ENCODE measurements at places on chromosomes 12 and 14.
A peak's percentile ranks its signal among the peaks of the same experiment; 100 is the strongest.

DNA sequence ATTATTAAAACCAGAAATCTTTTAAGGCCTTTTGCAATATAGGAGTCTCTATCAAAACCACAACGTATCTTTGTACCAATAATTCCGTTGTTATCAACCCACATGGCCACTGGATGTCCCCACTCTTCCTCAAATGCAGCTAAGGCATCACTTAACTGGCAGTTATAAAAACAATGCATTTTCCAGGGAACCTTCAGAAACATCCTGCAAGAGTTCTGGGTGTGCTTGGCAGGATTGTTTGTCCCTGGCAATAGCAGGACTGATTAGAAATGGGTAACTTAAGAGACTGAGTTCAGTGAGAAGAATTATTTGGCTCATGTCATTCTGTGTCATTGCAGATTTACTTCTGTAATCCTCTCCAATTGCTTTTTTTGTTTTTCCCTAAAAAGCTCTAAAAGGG is 112.0 kb downstream of the SLC15A5 start:
- DNase-seq, result no peak

- DNase-seq, result no peak
Measured at GRCh38 chr14:30874120-30874998, at the start of gene COCH. Gene COCH (plus strand): TSS chr14:30874559. CDS start chr14:30874939, 380 bp downstream.

GRCh38 chr14:20690848-20691640 is 2.5 kb downstream of the ANG start:
- DNase-seq, result peak; percentile 20

GRCh38 chr14:87952307-87953094 is 40.5 kb downstream of the GALC start:
- no peak for DNase-seq

- DNase-seq, result no peak
Measured at GRCh38 chr12:106345746-106346145, 11.8 kb upstream of the POLR3B start.

- DNase-seq, result no peak
Measured at GRCh38 chr12:3256103-3256631, 179.0 kb downstream of the TSPAN9 start.

DNA sequence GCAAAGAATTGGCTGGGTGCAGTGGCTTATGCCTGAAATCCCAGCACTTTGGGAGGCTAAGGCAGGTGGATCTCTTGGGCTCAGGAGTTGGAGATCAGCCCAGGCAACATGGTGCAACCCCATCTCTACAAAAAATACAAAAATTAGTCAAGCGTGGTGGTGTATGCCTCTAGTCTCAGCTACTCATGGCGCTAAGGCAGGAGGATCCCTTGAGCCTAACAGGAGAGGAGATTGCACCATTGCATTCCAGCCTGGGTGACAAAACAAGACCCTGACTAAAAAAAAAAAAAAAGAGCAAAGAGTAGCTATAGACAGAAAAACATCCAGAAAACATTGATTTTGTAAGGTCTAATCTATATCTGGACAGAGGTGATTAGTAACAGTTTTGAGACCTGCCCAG is 25.0 kb downstream of the KIF21A start:
- DNase-seq, result no peak

GRCh38 chr12:50296554-50296953 is 13.2 kb upstream of the LIMA1 start:
- DNase-seq, result no peak

DNA sequence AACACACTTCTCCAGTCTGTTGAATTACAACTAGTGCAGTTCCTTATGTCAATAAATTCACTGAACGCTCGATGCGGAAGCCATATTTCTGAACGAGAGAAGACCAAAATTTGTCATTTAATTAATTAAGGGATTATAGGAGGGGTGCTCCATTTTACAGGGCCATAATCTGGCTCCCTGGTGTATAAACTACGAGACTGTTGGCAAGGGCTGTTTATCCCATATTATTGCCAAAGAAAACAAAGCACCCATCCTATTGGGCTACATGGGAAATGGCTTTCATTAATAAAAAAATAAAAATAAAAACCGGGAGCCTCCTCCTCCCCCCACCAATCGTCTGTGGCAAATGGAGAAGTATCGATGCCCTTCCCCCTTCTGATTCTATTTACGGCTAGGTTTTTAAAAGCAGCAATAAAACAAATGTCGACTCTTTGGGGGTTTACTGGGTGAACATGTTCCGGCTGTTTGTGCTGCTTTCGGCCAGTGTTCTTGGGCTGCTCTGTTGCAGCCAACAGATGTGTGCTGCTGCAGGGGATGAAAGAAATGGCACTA is 24.8 kb downstream of the ATF7 start:
- no peak for DNase-seq

DNA sequence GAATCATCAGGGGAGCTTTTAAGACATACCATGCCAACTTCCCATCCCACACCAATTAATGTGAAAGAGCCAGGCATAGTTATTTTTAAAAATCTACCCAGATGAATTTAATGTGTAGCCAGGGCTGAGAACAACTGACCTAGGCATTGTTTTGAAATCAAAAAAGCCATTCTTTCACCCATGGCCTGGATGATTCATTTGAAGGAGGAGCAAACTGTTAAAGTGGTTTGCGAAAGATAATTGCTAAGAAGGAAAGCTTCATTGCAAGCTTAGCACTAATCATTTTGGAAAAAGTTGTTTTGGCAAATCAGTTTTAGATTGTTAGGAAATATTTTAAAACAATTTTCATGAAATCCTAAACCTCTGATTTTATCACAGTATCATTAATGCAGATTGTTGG is 2.1 kb upstream of the GTSF1 start:
- DNase-seq, result no peak

DNA sequence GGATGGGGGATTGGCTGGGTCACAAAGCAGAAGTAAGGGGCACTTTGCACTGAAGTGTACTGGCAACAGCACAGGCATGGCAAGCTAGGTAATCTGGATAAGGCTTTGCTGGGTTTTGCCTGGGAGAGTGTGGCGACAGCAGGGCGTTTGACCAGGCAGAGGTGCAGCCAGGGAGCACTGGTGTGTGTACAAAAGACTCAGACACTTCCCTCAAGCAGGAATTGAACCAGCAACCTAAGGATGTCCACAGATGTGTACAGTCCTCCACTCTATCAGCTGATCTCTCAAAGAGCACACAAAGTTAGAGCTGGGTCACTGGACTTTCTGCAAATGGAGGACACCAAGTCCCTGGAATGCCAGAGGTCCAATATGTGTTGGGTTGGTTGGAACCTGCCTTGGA is 15.4 kb upstream of the RNASE4 start:
- DNase-seq, result no peak

GRCh38 chr14:64891839-64892375 is 12.2 kb upstream of the SPTB start:
- no peak for DNase-seq

- DNase-seq, result no peak
Measured at GRCh38 chr12:94175763-94176668, 27.6 kb downstream of the PLXNC1 start.

DNA sequence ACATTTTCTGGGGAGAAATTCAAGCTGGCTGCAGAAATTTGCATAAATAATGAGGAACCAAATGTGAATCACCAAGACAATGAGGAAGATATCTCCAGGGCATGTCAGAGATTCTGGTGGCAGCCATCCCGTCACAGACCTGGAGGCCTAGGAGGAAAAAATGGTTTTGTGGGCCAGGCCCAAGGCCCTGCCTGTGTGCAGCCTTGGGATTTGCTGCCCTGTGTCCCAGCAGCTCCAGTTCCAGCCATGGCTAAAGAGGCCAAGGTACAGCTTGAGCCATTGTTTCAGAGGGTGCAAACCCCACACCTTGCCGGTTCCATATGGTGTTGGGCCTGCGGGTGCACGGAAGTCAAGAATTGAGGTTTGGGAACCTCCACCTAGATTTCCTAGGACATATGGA is 147.5 kb downstream of the ADCK1 start:
- DNase-seq, result no peak

- no peak for DNase-seq
Measured at GRCh38 chr12:57452937-57453509, 2.1 kb upstream of the INHBE start.

- no peak for DNase-seq
Measured at GRCh38 chr14:78863143-78863542, 693.0 kb downstream of the NRXN3 start.

- DNase-seq, result no peak
Measured at GRCh38 chr14:58738876-58739275, 101.1 kb downstream of the DACT1 start.

GRCh38 chr12:31005256-31005943 is 68.3 kb upstream of the DDX11 start:
- no peak for DNase-seq

- no peak for DNase-seq
Measured at GRCh38 chr12:102167821-102168604, 29.6 kb downstream of the PMCH start.

GRCh38 chr12:113569806-113570205 is 98.1 kb upstream of the LHX5 start:
- DNase-seq, result no peak

- DNase-seq, result no peak
Measured at GRCh38 chr12:125786143-125786542, 720.9 kb downstream of the AACS start.

GRCh38 chr12:1929241-1929984 is 11.0 kb upstream of the CACNA2D4 start:
- DNase-seq, result no peak

GRCh38 chr14:52131640-52132320 is 62.9 kb upstream of the NID2 start:
- DNase-seq, result no peak

GRCh38 chr12:79521576-79521975 is 169.2 kb downstream of the PAWR start:
- no peak for DNase-seq

DNA sequence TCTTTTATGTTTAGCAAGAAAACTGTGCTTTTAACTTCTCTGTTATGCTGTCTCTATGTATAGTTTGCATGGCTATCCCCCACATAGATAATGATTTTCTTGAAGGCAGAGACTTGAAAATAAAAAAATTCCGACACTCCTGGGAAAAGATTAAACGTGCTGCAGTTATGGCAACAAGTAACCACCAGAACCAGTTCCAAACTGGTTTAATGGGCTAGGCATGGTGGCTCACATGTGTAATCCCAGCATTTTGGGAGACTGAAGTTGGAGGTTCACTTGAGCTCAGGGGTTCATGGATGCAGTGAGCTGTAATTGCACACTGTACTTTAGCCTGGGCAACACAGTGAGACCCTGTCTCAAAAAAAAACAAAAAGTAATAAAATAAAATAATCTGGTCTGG is 15.1 kb upstream of the CAPRIN2 start:
- DNase-seq, result no peak

- no peak for DNase-seq
Measured at GRCh38 chr12:113021500-113021899, 35.0 kb upstream of the DTX1 start.

- DNase-seq, result no peak
Measured at GRCh38 chr14:89537911-89538310, 120.9 kb upstream of the FOXN3 start.
